A172 (cell line): ENCODE measurements at places on chromosomes 1 and 21.

GRCh38 chr1:161159087-161159912 lies at the start of gene USP21:
Gene USP21, plus strand, starts transcription at chr1:161159500. Its CDS starts 1,141 bp downstream, at chr1:161160641.
- DNase-seq = peak; percentile 81

GRCh38 chr1:180235077-180235501 lies 5.0 kb downstream of the LHX4 start:
- no peak for DNase-seq

- no peak for DNase-seq
Measured at GRCh38 chr1:156711011-156711817, 5.8 kb upstream of the CRABP2 start.

- no peak for DNase-seq
Measured at GRCh38 chr1:58774027-58774426, 9.8 kb downstream of the JUN start.

- DNase-seq = peak; percentile 61
Measured at GRCh38 chr1:23103001-23103889, 65.4 kb downstream of the LUZP1 start.

DNA sequence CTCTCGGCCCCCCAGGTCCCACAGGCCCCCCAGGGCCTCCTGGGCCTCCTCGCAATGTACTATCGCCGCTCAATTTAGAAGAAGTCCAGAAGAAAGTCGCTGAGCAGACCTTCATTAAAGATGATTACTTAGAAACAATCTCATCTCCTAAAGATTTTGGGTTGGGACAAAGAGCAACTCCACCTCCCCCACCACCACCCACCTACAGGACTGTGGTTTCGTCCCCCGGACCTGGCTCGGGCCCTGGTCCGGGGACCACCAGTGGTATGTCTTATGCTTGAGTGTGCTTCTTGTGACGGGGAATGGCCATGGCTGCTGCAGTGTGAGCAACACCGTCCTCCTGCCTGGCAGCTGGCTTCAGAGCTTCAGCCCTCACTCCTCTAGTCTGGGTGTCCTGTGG lies 70.2 kb upstream of the DYNLT5 start:
- no peak for DNase-seq

DNA sequence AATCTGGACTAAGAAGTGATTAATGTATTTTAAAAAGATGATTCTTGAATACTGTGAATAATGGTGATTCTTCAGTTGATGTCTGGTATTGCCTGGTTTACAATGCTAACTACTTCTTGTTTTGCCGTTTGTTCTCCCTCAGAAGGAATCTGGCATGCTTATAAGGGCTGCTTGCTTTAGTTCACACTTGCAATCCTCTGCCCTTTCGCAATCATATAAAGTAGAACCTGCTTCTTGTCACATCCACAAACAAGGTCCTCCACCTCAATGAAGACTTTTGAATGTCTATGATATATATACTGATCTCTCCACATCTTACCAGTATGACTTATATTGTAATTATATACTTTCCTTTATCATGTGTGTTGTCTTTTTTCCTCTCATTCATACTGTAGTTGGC lies 92.6 kb downstream of the ADGRL4 start:
- no peak for DNase-seq

- DNase-seq = peak; percentile 50
Measured at GRCh38 chr1:208189183-208189582, 55.0 kb downstream of the PLXNA2 start.

- DNase-seq = no peak
Measured at GRCh38 chr1:231027136-231027925, 12.7 kb downstream of the FAM89A start.

- DNase-seq = no peak
Measured at GRCh38 chr1:54372978-54373377, 33.2 kb downstream of the SSBP3 start.

DNA sequence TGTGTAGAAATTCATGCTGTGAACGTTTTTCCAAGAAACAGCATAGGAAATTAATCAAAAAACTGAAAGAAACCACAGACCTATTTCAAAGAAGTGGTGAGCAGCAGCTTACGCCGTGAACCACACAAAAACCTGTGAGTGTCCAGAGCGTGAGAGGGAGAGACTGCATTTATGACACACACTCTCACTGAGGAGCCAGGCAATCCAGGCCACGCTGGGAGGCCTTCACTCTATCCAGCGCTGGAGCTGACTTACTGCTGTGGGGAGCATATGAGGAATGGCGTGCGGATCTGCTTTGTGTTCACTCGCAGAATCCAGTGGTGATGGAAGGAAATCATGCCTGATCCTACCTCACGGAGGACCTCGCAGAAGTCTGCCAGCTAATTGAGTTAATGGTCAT lies 12.7 kb downstream of the ADAMTS1 start:
- no peak for DNase-seq

- DNase-seq = no peak
Measured at GRCh38 chr1:46487818-46488218, 1.8 kb upstream of the DMBX1 start.

DNA sequence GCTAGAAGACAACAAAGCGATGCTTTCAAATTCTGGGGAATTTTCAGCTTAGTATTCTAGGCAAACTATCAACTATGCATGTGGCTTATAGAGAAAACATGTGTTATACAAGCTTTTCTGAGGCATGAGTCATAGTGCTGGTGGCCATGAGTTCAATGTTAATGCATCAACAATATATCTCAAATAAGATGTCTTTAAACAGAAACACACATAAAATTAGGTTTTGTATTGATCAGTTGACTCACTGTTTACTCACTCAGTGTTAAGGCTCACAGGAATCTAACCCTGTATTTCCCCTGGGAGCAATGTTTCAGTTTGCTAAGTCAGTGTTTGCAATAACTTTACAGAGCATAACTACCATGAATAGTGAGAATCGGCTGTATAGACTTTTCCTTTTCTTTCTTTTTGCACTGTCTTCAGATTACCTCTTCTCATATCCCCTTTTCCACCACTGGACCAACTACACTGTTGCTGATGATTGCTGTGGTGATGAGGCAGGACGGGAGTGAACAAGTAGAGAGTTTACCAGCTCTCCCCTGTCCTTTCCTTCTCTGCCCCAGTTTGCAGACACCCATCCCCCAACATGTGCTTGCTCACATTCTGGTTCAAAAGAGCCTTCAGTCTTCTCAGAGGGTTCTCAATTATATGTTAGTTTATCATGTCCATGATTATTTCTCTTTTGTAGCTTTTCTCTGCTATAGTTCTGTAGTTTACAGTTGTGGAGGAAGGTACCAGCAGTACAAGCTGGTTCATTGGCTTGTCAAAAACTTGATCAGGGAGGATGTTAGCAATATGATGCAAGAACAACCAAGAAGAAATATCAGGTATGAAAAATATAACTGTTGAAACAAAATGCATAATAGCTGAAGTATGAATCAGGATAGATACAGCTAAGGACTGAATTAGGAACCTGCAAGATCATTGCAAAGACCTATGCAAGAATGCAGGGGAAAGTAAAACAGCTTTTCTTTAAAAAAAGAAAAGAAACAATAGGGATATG lies 23.9 kb downstream of the CD2 start:
- peak; percentile 18 for DNase-seq

DNA sequence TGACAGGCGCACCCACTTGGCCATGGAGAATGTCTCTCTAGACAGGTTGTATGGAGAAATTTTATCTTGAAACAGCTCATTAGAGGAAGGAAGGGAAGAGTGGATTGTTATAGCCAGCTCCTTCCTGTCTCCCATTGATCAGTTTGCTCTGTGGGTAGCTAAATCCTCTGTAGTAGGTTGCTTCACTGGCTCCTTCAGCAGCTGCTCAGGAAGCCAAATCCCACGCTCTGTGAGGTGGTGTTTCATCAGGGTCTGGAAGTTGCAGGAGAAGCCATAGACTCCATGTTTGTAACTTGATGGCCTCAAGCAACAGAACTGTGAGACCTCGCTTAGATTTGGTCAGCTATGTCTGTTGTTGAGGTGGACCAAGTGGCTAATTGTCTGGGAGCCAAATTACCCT lies 6.8 kb upstream of the NFYC start:
- DNase-seq = no peak

DNA sequence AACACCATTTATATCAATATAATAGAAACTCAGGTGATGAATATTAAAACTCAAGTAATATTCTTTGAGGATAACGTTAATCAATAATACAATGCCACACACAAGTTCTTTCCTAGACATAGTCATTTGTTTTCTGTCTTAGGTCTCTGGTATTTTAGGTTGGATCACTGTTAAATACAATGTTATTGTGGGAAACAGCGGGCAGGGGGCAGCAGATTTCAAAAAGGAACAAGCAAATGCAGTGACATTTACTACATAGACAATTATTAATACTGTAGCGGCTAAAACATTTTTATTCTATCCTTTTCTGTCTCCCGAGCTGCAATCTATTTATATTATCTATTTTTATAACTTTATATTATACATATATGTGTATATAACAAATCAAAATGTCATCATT lies 186.4 kb upstream of the ZNHIT6 start:
- DNase-seq = peak; percentile 1

DNA sequence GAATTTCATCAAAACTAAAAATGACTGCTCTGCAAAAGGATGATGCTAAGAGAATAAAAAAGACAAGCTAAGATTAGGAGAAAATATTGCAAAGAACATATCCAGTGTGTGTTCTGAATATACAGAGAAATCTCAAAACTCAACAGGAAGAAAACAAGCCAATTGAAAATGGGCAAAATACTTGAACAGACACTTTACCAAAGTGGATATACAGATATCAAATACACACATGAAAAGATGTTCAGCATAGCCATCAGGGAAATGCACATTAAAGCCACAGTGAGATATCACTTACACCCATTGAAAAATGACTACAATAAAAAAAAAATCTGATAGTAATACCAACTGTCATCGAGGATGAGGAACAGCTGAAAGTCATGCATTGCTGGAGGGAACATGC lies 21.3 kb downstream of the PRMT2 start:
- no peak for DNase-seq

- no peak for DNase-seq
Measured at GRCh38 chr1:84726593-84727499, 36.6 kb upstream of the SSX2IP start.

GRCh38 chr1:53129891-53130597 lies 12.4 kb downstream of the SLC1A7 start:
- DNase-seq = no peak

- DNase-seq = no peak
Measured at GRCh38 chr1:70542030-70542429, 131.0 kb downstream of the CTH start.

- no peak for DNase-seq
Measured at GRCh38 chr1:175540896-175541645, 202.3 kb downstream of the TNR start.

DNA sequence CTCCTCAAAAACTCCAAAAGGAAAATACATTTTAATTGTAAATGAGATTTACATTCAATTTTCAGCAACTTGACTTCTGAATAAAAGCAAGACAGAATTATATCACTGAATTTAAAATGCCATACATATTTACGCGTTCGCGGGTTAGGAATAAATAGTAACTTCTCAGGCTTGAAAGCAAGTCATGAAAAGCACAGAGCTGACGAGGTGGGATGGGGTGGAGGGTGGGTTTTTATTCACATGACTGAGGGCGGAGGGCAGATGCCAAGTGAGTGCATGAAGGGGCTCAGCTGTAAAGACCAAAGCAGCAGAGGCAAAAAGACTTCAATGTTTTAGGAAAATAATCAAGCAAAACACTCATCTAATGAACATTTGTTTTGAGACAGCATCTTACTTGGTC lies 5.7 kb downstream of the CEP104 start:
- no peak for DNase-seq

GRCh38 chr1:245285168-245285567 lies 130.4 kb downstream of the KIF26B start:
- DNase-seq = no peak

- no peak for DNase-seq
Measured at GRCh38 chr1:92038695-92039346, 9.0 kb downstream of the EPHX4 start.

- DNase-seq = no peak
Measured at GRCh38 chr1:36751525-36751924, 268.8 kb upstream of the CSF3R start.

DNA sequence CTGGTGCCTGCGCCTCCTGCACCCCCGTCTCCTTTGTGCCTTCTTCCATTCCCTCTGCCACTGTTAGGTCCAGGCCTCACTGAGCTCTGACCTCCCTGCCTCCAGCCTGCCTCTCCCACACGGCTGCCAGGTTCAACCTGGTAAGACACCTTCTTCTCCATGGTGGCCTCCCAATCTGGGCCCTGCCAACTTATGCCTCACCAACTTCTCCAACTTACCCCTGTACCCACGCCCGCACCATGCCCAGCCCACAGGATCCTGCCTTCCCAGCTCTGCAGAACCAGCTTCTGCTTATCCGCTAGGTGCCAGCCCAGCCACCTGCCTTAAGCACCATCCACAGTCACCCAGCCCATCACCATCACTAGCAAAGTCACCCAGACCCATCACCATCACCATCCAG lies 37.2 kb downstream of the PDE9A start:
- DNase-seq = no peak

DNA sequence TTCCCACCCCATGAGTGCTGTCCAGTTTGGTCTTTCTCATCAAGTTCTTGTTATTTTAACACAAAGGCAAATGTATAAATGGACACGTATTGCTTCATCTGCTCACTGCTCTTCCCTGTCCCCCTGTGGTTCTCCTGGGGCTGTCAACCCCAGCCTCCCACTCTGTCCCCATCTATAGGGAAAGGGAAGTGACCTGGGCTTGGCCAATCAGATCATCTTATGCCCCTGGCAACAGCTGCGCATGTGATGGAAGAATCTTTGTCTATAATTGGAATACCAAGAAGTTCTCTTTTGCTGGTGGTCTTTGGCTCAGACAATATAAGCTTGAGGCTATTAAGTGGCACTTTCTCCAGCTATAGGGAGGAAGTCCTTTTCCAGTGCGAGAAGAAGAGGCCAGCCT lies 4.7 kb upstream of the CCSAP start:
- no peak for DNase-seq

DNA sequence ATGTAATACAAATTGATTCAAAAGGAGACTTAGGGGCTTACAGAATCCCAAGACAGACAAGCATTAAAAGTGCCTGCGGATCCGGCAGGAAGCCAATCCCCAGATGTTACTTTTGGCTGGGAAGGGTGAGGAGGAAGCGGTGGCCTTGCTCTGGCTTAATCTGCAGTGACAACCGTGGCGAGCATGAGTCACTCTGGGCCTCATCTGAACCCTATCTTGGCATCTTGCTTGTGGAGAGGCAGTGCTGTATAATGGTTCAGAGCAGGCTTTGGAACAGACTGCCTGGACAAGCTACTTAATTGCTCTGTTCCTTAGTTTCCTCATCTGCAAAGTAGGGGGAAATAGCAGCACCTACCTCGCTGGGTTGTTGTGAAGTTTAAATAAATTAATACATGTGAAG lies 74.1 kb downstream of the XCL2 start:
- DNase-seq = peak; percentile 94

DNA sequence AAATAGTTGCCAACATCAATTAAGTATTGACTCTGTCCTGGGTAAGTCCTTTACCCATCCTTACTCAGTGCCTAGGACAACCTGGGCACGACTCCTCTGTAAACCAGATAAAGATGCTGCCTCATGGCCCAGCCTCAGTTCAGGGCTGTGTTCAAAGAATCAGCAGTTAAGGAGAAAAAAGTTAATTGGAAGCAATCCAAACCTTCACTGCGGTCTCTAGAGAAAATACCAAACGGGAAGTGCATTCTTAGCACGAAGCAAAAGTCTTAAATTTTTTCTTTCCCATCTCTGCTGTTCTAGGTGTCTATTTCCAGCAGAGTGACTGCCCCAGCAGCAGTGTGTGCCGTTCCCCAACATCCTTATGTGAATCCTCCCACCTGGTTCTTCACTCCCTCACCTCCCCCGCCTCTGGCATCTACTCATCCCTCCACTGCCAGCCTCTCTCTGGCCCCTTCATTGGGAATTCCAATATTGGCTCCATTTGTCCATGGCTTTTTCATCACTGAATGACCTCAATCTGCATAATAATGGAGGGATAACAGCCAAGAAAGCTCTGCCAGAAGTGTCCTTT lies 23.2 kb downstream of the KANK4 start:
- DNase-seq = peak; percentile 69

GRCh38 chr1:47915677-47916353 lies 81.4 kb downstream of the TRABD2B start:
- DNase-seq = no peak
